Stimulated activated CD8-positive, alpha-beta memory T cell treated with anti-CD3 and anti-CD28 coated beads, Interleukin-15, amount 100 ng/mL, for 4 hours (primary cell): ENCODE measurements at places on chromosomes 11 and 22.

DNA sequence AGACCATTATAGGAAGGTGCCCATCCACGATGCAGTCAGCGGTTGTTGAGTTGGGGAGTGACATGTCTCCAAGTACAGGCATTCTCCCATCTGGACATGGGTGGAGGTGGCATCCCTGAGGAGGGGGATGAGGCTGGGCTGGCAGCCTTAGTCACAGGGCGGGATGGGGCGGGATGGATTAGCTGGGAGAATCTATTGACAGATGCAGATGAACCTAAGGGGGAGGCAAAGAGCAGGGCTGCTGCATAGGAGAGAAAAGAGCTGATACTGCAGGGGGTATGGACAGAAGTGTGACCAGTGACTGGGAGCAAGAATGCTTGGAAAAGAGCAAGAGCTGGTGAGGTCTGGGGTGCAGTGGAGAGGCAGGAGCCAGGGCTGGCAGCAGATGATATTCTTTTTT lies 42.7 kb downstream of the SCN3B start:
- DNase-seq = no peak

DNA sequence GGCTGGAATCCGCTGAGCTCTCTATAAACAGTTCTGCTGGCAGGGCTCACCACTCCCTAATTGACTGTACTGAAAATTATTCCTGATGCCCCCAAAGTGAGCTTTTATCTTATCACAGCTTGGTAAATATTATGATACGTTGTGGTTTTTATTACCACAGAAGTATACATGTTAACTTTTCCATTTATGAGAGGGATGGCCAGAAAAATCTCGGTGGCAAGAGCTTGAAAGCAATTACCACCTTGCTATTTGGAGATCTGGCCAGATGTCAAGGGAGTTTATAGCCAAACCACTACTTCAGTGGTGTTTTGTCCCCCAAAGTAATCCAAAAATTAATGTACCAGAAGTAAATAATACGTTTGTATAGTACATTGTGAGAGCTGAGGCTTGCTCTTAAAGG lies 75.4 kb upstream of the RCN1 start:
- DNase-seq = no peak

DNA sequence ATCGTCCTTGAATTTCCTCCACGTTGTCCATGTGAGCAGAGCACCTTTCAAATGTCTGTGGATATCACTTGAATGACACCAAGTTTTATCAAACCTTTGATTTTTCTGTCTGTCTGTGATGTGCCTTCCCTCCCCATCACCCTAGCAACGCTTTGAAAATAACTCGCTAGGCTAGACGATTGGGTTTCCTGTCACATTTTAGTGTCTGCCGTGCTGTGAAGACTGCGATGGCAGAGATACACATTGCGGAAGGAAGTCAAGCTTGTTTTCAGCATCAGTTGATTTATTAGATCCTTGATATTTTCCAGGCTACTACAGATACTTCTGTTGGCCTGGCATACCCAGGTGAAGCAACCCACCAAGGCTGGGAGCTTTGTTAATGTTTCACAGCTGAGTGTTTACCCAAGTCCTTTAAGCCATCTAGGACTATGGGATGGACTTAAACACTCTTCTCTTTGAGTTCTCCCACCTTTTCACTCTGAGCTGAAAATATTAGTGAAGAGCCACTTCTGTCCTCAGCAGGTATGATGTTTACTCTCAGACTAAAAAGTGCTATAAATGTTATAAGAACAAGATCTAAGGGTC lies 93.6 kb upstream of the CD44 start:
- DNase-seq = peak; percentile 58

DNA sequence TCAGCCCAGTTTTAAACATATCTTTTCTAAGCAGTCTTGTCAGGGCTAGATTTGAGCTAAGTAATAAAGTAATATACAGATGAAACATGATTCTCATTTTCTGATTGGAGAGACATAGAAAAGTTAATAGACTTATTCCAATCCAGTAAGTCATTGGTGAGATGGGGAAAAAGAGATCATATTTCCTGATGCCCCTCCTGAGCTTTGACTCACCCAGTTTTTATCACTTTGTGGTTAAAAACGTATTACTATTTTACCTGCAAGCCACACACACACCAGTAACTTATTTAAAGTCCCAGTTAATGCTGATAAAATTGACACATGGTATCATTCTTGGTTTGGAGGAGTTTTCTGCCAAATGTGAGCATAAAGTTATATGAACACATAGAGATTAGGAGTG lies 306.8 kb downstream of the CADM1 start:
- DNase-seq = no peak

DNA sequence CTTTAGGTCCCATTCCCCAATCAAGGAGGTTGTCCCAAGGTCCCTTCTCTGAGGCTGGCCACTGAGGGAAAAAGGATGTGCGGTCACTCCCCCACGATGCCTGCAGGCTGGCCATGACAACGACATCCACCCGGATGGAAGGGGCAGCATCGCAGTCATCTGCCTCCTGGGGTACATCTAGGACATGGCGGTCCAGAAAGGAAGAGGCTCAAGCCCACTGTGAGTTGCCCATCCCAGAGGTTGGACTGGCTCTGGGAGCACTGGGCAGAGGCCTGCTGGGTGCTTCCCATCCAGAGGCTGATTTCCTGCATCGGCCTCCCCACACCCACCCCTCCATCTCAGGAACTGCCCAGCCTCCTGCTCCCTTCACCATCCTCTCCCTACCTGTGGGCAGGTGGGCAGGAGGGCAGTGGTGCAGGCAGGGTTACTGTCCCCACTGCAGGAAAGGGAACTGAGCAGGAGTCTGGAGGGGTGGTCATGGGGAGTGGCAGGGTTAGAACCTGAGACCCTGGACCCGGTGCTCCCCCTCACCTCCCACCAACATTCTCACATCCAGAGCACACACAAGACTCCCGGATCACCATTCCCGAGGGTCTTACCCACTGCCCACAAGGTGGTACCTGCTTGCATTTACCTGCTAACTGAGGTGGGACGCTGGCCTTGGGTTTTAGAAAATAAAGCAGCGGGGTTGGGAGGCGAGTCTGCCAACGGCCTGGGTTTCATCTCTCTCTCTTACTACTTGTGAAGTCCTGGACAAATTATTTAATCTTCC lies 4.4 kb downstream of the RCE1 start:
- DNase-seq = no peak

GRCh38 chr11:93501856-93502255 lies 41.3 kb downstream of the SMCO4 start:
- no peak for DNase-seq

GRCh38 chr11:37504060-37504611 lies 906.1 kb upstream of the RAG2 start:
- no peak for DNase-seq

- no peak for DNase-seq
These were observed 11.8 kb upstream of the FXYD2 start for GRCh38 chr11:117836077-117836960.

DNA sequence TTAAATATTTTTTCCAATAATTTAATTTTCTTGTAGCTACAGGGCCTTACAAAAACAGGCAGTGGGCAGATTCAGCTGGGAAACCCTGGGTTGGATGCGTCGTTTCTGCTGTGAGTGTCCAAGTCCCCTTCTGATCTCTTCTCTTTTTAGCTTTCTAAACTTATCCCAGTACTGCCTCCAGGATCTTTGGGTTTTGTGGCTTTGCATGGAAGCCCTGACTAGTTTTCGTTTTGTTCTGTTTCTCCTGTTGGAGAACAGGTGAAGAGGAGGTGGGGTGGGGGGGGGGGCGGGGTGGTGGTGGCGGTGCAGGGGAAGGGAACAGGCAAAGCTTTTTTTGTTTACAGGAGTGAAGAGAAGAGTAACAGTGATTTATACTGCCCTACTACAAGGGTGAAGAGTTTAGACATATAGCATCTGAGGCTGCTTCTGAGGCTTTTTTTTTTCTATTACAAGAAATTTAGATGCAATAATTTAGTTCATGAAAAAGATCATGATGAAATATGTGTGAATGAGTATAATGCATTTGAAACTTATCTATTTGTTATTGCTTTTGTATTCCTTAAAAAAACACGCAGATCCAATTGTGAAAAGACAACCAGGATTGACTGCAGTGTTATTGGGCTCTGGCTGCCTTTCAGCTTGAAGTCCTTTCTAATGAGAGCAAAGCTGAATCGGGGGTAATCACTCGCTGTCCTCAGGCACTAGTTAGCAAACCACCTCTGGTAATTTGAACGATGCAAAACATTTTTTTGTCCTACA lies 142.9 kb downstream of the NCAM1 start:
- no peak for DNase-seq

- DNase-seq = no peak
These were observed 91.7 kb upstream of the LMO1 start for GRCh38 chr11:8355416-8355742.

DNA sequence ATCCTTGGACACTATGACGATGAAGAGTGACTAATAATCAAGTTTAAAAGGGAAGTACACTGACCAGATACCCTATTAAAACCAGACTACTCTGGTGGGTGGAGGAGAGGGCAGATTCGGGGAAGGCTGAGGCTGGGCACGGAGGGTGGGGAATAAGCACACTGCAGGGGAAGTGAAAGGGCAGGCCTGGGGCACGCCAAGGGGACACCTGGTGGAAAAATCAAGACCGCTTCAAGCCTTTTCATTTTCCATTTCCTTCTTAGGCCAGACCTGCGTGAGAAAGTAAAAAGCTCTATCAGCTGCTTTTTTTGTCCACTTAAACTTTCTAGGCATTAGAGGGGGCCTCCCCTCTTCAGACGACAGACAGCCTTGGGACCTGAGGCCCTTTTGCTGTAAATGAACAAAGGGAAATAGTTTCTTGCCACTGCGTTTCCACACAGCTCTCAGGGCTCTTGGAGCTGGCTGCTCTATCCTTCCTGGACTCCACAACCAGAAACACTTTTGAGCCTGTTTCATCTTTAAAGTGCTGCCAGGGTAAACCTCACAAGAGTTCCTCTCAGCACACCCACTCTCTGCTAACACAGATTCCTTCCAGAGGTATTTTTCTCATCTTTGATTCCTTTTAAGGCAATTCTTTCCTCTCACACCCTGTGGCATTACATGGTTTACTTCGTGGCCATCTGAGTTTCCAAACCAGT lies 25.0 kb upstream of the SERPIND1 start:
- no peak for DNase-seq

DNA sequence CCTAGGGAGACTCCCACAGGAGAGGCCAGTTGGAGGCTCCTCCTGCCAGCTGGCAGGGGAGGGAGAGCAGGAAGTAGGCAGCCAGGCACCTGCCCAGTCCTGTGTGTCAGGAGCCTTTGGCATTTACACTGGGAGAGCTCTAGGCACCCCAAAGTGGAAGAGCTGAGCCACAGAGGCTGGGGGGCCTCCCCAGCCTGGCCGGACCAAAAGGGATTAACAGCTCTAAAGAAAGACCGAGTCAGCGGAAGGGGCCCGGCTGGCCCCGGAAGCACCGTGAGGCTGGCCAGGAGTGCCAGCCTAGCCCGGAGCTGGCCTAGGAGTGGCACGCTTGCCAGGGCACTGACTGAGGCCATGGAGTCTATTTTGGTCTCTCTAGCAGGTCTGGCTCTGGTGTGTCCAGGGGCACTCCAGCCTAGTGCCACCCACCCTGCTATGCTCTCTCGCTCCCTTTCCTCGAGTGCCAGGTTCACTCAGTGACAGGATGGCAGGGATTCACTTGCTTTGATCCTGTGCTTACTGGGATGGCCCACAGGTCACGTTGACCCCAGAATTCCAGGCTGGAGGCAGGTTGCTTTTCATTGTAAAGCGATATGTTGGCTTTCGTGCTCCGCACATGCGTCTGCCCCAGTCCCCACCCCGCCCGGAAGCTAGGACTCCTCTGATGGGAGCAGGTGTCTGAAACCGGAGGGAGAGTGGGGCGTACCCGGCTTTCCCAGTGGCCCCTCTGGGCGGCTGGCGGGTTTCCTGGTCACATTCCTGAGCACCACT lies 3.3 kb upstream of the KMT5B start:
- no peak for DNase-seq

DNA sequence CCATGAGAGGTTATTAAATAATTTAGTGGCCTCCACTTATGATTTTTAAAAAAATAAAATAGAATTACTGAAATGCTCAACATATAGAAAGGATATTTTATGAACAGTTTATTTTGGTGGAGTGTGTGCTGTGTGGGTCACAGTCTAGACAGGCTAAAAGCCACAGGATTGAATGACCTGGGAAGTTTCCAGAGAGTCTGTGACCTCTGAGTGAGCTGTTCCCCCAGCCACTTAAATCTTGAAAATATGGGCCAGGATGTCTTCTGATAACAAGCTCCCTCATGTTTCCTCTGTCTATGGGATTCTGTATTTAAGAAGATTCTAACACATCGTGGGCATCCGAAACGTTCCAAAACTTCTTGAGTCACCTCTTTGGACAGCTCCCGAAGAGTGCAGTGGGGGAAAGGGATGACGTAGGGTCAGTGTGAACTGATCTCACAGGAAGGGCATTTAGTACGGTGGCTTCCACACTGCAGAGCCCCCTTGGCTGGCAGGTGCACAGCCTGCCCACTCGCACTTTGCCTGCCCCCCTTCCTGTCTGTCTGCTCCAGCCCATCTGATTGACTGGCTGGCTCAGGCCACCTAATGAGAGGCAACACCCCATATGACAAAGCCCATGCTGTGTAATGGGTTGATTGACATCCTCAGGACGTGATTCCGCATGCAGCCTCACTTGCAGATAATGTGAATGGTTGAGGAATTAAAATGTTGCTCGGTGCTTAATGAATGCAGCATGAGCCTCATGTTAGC lies 97.4 kb downstream of the NTM start:
- no peak for DNase-seq
